AG09309 (cell line): ENCODE measurements at places on chromosomes 1 and 21.

DNA sequence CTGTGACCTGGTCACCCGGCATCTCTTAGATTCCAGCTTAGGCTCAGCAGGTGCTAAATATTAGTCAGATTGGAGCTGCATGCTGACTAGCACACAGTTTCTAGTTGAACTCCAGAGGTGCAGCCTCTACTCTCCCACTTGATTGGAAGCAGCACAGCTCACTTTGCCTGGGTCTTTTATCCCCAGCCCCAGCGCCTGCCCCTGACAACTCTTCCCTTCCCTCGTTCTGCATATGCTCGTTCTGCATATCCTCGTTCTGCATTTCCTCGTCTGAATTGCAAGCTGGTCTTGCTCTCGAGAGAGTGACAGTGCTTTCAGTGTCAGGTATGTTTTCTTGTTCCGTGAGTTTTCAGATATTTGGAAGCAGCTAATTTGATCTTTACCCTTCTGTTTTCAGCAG lies 11.7 kb downstream of the COL18A1 start:
- no peak for DNase-seq

GRCh38 chr1:29962831-29963247 lies 726.5 kb downstream of the PTPRU start:
- no peak for DNase-seq

DNA sequence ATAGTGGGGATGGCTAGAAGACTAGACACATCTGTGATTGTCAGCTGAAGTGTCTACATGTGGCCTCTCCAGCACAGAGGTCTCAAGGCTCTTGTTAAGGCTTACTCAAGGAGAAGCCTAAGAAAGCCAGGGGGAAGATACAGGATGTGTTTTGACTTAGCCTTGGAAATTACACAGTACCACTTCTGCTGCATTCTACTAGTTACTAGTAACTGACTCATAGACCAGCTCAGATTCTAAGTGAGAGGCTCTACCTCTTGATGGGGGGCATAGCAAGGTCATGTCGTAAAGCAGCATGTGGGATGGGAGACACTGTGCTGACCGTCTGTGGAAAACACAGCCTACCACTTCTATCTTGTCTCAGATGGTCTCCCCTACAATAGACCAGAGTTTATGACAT lies 99.5 kb downstream of the UBE2U start:
- DNase-seq, result no peak

DNA sequence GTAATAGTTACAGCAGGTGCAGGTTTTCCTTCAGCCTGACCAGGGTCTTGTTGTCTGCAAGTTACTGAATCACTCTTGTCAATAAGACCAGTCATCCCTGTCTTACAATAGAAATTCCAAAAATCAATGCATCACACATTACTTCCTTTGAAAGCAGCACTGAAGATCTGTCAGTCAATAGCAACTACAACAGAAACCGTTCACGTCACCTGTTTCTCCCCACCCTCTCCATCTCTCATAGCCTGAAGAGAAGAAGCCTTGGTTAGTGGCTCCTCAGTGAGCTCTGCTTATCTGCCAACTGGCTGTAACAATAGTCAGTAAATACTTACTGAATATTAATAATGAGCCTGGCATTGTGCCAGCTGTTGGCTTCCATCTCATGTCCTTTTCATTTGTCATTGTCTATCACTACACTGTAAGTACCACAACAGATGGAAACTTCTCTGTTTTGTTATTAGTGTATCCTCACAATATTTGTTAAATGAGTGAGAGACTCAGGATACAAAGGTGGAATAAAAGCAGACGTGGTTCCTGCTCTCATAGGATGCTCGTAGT lies 195.2 kb downstream of the S1PR1 start:
- no peak for DNase-seq

- peak; percentile 17 for DNase-seq
These were observed 7.1 kb downstream of the RIIAD1 start for GRCh38 chr1:151728151-151729054.

GRCh38 chr1:8976338-8976737 lies 30.7 kb downstream of the CA6 start:
- no peak for DNase-seq

DNA sequence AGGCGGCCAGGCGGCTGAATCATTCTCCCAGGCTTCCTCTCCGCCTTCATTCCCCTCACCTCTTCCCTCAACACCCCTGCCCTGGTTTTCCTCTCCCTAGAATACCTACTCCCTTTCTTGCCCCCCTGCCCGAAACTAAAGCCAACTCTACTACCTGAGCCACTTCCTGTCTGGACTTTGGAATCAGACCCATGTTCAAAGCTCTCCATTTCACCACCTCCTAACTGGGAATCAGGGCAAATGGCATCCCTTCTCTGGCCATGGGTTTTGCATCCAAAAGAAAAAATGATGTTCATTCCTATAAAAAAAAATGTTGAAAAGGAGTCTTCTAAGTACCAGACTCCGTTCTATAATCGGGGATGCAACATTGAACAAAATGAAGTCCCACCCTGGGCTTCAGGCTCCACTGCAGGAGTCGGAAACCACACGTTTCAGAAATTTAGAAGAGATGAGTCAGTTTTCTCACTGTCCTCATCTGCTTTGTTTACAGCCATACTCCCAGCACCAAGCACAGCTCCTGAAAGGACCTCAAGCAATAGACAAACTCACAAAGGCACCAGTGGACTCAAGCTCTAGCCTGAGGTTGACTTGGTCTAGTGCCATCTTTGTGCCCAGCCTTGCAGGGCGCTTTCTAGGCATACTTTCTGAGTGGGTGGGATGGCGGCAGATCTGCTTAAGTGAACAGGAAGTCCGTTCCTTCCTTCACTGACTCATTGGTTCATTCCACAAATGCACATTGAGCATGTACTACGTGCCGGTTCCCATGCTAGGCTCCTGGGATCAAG lies 176.2 kb downstream of the IGSF21 start:
- DNase-seq, result no peak

DNA sequence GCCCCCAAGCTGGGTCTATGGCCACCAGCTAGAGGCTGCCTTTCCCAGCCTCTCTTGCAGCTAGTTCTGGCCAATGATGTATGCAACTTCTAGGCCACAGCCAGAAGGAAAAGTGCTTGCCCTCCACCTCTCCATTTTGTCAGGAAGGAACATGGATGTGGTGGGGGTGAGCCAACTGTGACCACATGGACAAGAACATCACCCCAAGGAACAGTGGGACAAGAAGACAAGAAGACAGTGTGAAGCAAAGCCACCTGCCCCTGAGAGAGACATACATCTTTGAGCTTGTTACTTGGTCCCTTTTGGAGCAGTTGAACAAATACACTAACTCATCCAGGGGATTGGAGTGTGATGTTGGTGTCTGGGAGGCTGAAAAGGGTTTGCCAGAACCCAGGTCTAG lies 105.8 kb upstream of the EDN2 start:
- DNase-seq, result no peak

DNA sequence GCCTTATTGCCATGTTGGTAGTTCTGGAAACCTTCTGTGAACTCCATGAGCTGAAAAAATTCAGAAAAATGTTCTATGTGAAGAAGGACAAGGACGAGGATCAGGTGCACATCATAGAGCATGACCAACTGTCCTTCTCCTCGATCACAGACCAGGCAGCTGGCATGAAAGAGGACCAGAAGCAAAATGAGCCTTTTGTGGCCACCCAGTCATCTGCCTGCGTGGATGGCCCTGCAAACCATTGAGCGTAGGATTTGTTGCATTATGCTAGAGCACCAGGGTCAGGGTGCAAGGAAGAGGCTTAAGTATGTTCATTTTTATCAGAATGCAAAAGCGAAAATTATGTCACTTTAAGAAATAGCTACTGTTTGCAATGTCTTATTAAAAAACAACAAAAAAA lies 57.4 kb downstream of the KCNK1 start:
- DNase-seq, result no peak

DNA sequence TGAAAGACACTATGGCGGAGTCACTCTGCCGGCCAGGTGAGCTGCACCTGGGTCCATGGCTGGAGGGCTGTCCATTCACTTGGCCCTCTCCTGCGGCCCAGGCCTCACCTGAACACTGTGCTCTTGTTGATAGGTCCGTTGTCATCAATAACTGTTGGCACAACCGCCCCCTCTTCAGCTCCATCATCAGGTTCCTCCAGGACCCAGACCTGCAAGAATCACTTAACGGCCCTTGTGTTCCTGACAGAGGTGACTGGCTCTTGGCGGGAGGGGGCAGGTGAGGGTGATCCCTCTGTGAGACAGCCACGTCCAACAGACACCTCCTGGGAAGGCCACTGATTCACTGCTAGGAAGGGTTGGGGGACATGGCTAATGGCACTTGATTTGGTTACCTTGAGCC lies 54.9 kb downstream of the INAVA start:
- no peak for DNase-seq

DNA sequence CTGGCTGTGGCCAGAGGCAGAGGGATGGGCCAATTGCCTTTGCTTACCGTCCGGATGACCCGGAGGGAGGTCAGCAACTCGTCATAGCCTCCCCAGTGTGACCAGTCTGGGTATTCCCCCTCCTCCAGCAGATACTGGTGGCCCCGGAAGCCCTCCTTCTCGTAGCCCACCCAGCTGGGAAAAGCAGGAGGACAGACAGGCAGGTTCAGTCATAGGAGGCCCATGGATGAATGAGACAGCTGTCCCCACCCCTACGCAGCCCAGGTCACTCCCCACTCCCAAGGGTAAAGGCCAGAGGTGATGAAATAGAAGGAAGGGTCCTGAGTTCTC lies 16.8 kb downstream of the CRYBG2 start:
- no peak for DNase-seq

DNA sequence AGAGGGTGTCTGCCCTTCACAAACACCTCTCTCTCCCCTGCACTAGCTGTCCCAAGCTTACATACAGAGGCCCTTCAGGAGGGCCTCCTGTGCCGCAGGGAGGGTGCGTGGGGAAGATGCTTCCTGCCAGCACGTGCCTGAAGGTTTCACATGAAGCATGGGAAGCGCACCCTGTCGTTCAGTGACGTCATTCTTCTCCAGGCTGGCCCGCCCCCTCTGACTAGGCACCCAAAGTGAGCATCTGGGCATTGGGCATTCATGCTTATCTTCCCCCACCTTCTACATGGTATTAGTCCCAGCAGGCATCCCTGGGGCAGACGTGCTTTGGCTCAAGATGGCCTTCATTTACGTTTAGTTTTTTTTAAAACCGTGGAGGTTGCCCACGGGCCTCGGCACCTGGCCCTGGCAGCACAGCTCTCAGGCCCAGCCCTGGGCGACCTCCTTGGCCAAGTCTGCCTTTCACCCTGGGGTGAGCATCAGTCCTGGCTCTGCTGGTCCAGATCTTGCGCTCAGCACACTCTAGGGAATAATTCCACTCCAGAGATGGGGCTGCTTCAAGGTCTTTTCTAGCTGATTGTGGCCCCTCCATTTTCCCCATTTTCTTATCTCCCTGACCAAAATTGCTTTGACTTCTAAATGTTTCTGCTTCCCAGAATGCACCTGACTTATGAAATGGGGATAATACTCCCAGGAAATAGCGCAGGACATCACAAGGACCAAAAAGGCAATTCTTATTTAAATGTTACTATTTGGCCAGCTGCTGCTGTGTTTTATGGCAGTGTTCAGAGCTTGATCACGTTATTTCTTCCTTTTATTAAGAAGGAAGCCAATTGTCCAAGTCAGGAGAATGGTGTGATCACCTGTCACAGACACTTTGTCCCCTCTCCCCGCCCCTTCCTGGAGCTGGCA lies 6.1 kb downstream of the NPPA start:
- no peak for DNase-seq

DNA sequence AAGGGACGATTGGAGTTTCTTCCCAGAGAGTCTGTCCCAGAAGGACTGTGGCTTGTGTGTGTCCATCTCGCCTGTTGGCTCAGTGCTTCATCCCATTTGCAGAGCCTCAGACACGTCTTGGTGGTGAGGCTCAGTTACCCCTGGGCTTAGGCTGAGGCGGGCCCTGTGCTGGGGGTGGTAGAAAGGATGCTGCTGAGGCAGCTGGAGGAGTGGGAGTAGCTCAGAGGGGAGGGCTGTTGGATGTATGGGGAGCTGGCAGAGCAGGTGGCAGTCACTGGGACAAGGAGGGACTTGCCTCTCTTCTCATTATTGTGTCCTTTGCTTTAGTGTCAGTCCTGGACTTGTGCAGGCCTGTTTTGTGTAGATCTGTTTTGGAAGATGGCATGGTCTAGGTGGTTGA lies 7.3 kb upstream of the MIIP start:
- no peak for DNase-seq

DNA sequence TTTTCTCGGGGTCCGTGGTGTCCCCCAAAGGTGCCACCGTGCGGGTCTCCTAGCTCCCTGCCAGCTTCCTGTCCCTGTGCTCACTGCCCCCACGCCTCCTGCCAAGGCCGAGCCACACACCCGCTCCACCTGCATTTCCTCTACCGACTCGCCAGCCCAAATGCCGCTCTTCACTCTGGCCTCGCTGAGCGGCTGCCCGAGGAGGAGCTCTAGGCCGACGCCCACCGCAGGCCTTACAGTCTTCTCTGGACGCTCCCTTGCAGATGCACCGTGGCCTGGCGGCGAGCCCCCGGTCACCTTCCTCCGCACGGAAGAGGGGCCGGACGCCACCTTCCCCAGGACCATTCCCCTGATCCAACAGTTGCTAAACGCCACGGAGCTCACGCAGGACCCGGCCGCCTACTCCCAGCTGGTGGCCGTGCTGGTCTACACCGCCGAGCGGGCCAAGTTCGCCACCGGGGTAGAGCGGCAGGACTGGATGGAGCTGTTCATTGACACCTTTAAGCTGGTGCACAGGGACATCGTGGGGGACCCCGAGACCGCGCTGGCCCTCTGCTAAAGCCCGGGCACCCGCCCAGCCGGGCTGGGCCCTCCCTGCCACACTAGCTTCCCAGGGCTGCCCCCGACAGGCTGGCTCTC lies 26.3 kb downstream of the FTCD start:
- DNase-seq, result no peak
